ENCODE measurements at places on chromosomes 16 and 17.
A peak's percentile ranks its signal among the peaks of the same experiment; 100 is the strongest.

- DNase-seq, result no peak
Observed at GRCh38 chr17:61475726-61476125, 23.5 kb downstream of the TBX4 start.

GRCh38 chr17:50429793-50430192, 3.8 kb downstream of the ACSF2 start:
- DNase-seq, result no peak

GRCh38 chr16:78902321-78902720, 698.2 kb downstream of the MAF start:
- no peak for DNase-seq

GRCh38 chr17:78039581-78039980, 81.1 kb downstream of the TNRC6C start:
- DNase-seq, result no peak

- no peak for DNase-seq
Observed at GRCh38 chr17:2962236-2962635, 101.2 kb downstream of the OR1D5 start.

GRCh38 chr17:34776456-34777443, 184.5 kb downstream of the CCT6B start:
- no peak for DNase-seq

GRCh38 chr17:36632916-36633771, 31.8 kb downstream of the MRM1 start:
- no peak for DNase-seq

DNA sequence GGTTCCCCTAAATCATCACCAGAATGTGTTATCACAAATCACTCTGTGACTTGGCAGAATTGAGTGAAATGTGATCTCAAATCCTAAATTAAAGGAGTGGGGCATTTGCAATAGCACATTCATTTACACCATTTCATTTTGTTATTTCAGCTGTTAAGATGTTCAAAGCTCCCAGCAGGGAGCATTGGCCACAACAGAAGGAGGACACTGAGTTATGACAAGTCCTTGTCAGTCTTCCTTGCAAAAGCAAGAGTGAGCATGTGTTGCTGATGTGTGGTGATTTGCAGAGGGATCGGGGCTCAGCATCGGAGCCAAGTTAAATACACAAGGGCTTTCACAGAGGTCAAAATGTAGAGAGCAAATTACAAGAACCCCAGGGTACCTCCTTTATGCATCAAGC, 372.2 kb upstream of the CDH5 start:
- no peak for DNase-seq

- DNase-seq, result no peak
Observed at GRCh38 chr16:50036426-50036825, 11.4 kb downstream of the CNEP1R1 start.

- DNase-seq, result peak; percentile 23
Observed at GRCh38 chr16:56203052-56203451, 11.8 kb downstream of the GNAO1 start.

GRCh38 chr16:53537626-53538025, 34.6 kb upstream of the AKTIP start:
- DNase-seq, result no peak

DNA sequence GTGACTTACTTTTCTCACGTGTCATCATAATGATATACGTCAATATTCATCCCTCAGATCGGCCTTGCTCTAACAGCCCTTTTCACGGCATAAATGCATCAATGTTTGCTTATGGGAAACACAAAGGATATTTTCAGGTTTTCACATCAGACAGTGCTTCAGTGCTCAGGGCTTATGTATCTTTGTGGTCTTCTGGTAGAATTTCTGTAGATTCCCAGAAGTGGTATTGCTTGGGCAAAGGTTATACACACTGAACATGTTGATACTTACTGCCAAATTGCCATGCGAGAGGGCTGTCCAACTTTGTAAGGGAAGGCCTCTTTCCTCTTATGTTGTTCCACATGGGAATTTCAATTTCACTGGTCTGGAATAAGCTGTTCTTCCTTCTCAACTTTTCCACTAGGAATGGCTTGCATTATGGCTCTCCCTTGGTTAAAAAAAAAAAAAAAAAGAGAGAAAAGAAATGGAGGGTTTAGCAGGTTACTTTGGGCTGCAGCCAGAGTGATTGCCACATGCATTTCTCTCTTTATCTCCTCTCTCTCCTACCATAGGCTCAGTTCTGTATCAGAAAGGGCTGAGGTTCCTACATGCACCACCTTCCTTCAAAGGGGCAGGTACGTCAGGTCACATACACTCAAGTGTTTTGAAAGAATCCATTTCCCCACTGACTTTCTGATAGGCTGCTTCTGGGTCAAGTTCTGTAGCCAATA, 19.3 kb downstream of the DHODH start:
- DNase-seq, result no peak

DNA sequence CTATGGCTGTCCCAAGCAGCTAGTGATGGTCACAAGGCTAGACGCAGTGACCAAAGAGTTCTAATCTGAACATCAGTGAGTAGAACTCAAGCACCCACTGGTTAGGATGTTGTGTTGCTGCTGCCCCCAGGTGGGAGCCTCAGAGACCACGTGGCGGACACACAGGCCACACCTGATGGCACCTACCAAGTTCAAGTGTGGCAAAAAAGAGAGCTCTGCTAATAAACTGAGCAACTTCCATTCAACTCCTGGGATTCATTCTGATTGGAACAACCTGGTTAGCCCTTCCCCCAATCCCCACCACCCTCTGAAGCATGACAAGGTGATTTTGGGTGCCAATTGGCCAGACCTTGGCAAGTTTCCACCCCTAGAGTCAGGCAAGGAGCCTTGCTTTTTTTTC, 3.5 kb upstream of the LCMT1 start:
- DNase-seq, result peak; percentile 17

DNA sequence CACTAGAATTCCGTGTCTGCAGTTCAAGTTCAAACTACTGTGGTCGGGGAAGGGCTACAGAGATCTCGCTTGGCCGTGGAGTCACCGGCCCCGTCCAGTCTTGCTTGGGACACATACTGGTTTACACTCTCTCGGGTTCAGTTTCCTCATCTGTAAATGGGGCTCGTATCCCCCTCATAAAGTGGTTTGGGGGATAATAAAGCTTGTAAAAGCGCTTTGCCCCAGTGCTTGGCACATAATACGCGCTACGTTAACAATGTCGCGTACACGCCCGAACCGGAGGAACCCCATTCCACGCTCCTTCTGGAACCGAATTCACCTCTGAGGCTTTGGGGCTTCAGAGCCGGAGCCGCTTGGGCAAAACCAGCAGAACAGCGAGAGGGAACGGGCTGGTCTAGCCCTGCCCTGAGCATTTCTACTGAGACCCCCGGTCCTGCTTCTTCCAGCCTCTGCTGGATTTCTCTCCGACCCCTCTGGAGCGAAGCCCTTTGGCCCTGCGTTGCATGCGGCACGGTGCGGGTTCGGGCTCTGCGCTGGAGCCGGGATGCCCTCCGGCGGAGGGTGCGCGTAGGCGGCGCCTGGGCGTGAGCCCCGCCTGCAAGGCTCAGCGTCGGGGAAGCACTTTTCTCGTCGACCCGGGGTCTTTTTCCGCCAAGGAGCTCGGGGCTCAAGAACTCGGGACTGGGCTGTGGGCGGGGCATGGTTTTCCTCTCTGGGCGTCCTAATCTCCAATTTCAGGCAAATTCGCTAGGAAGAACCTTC, 26.1 kb upstream of the HOXB13 start:
- no peak for DNase-seq

GRCh38 chr16:49799172-49799571, 56.7 kb downstream of the ZNF423 start:
- DNase-seq, result no peak

GRCh38 chr17:80754846-80755245, 210.2 kb downstream of the RPTOR start:
- no peak for DNase-seq

DNA sequence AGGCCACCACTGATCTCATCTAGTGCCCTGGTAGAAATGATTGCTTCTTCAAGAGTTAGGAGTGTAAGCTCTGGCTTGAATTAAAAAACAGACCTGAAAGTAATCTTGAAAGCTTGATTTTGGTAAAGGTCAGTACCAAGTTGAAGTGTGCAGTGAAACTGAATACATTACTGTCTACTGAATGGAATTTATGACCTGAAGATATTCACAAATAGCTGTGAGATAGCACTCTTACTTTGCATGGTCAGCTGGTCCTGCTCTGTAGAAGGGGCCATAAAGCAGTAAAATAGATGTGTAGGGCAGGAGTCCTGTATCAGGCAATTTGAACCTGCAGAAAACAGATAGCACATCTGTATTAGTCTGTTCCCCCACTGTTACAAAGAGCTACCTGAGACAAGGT, 78.6 kb downstream of the MYH13 start:
- no peak for DNase-seq

GRCh38 chr16:4404247-4404966, 12.0 kb downstream of the CORO7 start:
- peak; percentile 32 for DNase-seq

GRCh38 chr17:5825717-5826330, 241.5 kb upstream of the NLRP1 start:
- DNase-seq, result no peak

GRCh38 chr16:14325502-14326401, 254.6 kb downstream of the MRTFB start:
- DNase-seq, result no peak

DNA sequence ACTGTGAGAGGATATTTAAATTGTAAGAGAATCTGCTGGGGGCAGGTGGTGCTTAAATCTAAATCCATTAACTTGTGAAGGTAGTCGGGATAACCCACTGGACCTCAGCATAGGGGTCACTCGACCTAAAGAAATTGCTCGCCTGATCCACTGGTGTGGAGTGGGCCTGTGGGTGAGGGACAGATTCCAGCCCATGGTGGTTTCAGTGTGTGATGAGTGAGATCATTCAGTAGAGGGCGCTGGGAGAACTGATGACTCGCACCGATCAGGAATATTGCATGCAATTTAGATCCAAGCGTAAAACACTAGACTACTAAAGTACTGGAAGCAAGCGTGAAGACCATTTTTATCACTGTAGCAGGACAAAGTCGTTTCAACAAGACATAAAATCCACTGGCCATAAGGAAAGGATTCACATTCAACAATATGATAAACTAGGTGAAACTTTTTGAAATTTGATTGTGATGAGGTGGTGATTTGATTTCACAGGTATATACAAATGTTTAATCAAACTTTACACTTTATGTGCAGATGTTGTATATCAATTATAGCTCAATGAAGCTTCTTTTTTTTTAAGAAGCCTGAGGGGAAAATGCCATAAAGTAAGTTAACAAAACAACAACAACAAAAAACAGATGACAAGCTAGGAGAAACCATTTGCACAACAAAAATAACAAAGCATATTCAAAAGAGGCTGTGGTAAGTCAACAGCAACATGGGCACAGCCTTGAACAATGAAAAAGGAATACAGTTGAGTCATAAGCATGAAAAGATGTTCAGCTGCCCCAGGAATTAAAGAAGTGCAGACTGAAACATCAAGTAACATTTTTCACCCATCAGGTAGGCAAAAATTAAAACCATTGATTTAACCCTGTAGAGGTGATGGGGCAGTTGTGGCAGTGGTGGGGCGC, 7.5 kb upstream of the TMEM170A start:
- peak; percentile 61 for DNase-seq

GRCh38 chr17:4565209-4566141, 5.1 kb upstream of the GGT6 start:
- peak; percentile 77 for DNase-seq

- no peak for DNase-seq
Observed at GRCh38 chr16:46801428-46802049, 29.4 kb downstream of the C16orf87 start.
